ENCODE measurements at places on chromosomes 16 and 17.

DNA sequence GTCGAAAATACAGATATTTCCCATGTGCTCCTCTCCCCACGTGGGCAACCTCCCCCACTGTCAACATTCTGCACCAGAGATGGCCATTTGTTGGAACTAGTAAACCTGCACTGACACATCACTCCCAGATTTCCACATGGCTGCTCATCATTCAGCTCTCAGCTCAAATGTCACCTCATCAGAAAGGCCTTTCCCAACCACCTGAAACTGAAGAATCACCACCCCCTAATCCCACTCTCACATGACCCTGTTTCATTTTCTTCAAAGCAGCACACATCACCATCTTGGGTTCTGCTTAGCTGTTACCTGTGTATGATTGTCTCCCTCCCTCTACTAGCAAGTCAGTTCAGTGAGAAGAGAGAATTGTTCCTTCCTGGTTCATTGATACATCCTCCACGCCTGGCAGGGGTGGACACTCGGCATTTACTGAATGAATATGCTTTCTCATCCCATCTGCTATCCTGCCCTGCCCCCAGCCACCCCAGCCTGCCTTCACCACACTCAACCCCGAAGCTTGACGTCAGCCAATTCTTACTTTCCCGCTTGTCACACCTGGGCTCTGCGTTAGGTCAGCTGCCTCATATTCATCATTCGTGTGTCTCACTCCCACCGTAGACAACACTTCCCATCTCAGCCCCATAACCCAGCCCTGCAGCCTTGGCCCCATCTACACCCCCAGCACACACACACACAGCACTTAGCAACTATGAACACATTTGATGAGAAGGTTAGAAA is 1.5 kb downstream of the C17orf114 start:
- no peak for DNase-seq

- no peak for DNase-seq
These were observed 145.0 kb upstream of the ASIC2 start for GRCh38 chr17:33438139-33438538.

DNA sequence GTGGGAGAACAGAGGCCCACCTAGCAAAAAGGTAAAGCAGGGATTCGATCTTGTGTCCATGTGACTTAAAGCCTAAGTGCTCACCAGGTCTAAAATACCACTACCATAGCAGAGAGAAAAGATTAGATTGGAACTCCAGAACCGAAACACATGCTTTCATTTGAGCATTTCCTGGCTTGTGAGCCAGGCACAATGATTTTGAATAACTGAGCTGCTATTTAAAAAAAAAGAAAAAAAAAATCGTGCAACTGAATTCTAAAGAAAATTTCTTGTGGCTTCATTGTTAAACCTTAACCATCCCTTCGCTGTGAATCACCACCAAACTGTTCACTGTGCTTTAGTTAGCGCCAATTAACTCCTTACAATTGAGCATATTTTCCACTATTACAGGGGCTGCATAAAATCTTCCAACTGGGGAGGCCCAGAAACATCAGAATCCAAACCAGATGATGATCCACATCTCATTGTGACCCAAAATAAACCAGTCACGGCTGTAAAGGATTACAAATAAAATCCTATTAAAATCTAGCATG is 366.4 kb upstream of the ERCC4 start:
- no peak for DNase-seq

DNA sequence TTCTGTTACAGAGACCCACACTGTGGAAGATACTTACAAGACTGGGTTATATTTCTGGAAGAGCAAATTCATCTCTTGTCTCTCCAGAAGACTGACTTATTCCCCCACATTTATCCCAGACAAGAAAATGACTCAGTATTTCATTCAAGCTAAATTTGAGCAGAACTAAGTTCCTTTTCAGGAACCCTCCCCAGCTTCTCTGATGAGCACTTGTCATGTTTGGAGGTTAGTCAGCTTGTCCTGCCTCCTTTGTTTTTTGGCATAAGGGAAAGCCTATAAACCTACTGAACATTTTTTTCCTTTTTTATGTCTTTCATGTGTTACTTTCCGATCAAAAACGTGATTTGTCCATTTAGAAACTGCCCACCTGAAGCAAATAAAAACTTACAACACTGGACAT is 198.0 kb downstream of the C16orf95 start:
- DNase-seq: no peak

DNA sequence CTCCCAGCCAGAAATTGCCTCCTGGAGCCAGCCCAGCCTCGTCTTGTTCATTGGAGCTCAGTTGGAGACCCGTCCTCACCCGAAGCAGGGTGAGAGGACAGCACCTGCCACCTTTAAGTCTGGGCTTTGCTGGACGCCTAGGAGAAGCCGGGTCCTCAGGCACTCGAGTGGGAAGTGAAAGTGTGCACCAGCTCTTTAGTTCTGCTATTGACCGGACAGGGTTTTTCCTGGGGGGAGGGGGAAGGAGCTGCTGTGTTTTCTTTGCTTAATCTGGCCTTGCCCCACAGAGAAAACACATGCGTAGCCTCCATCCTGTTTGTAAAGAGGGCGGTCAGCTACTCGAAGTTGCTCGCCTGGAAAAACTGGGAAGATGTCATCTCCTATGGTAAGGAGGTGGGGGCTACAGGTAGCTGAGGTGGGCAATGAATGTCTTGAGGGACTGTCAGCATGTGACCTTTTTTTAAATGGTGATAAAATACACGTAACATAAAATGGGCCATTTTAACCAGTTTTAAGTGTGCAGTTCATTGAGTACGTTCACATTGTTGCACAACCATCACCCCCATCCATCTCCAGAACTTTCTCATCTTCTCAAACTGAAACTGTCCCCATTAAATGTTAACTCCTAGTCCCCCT is 34.4 kb downstream of the CMIP start:
- DNase-seq: no peak
